Activated CD8-positive, alpha-beta memory T cell treated with anti-CD3 and anti-CD28 coated beads for 1 hour (primary cell): ENCODE measurements at places on chromosomes 3 and 15.

- DNase-seq = no peak
Observed at GRCh38 chr3:26381411-26381810, 241.2 kb upstream of the LRRC3B start.

GRCh38 chr3:130907966-130908365 lies 14.1 kb downstream of the ATP2C1 start:
- no peak for DNase-seq

DNA sequence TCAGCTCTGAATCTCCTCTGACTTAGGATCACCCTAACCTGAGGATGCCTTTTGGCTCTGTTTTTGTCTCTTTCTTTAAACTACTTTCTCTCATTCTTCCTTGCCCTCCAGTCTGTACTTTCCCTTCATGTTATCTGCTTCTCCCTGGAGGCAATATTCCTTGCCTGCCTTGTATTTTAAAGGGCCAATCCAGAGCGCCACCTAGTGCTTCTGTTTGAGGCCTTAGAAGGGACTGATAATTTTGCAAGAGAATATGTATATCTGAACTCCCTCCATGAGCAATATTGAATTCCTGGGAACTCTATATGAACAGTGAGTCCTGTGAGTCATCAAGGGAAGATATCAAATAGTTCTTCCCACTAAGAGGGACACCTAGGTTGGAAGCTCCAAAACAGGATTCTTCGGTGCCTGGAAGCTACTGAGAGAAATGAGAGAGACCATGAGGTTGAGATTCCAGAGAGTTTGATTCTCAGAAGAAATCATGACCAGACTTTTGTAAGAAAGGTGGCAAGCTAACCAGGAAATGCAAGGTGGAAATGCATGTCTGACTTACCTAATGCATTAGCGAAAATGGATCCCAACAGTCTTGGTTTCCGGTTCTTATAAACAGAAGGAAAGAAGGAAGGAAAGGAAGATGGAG lies 203.8 kb upstream of the CD96 start:
- no peak for DNase-seq

GRCh38 chr3:168620854-168621253 lies 525.1 kb upstream of the GOLIM4 start:
- no peak for DNase-seq

GRCh38 chr3:144760831-144761230 lies 789.2 kb downstream of the DIPK2A start:
- DNase-seq = no peak

DNA sequence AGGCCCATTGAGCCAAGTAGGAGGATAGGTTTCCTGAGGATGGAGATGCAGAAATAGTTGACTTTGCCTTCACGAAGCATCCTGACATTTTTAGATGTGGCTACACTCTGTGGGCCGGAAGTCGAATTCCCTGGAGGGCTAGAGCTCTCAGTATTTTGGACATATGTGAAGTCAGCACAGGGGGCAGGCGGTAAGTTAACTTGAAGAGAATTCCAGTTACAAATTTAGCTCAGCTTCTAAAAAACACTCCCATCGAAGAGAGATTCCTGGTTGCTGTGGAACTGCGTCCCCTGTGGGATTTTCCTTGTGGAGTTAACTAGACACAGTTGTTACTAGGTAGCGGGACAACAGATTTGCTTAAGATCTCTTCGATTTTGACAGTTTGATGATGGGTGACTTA lies 161.9 kb upstream of the RGMA start:
- DNase-seq = no peak

- DNase-seq = no peak
Observed at GRCh38 chr15:42371096-42371495, 11.8 kb downstream of the CAPN3 start.

- DNase-seq = no peak
Observed at GRCh38 chr3:126499401-126499800, 18.2 kb downstream of the UROC1 start.

- peak; percentile 67 for DNase-seq
Observed at GRCh38 chr3:10008588-10009344, 17.5 kb upstream of the FANCD2 start.

DNA sequence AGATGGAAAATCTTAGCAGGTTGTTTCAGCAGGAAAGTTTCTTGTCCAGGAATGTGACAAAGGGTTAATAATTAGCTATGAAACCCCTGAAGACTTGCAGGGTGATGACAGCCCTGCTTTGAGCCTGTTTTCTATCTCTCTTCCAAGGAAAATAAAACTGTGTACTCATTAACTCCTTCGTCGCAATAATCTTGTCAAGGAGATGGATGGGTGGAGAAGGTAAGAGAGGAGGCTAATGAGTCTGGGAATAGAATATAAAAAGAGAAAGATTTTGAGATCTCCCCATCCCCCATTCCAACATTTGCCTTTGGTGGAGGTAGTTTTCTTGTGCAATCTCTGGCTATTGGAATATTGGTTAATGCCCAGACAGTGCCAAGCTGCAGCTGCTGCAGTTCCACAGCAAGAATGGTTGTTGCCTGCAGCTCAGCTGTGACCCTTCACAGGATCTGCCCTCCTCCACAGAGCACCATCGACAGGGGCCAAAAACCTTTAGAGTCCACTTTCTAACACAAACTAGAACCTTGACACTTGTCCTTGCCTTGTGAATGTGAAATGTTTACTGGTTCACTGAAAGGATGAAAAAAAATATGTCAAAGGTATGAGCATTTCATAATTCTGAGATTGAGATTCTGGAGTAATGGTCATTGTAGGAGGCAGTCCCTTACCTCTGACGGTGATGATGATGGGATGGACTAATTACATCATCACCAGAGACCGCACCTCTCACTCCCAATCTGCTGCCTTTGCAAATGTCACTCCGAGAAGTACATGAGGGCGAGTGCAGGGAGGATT lies 4.2 kb upstream of the LRIG1 start:
- DNase-seq = no peak

- DNase-seq = no peak
Observed at GRCh38 chr3:188205992-188206416, 52.0 kb downstream of the LPP start.

- DNase-seq = no peak
Observed at GRCh38 chr3:72157748-72158638, 373.0 kb upstream of the PROK2 start.

DNA sequence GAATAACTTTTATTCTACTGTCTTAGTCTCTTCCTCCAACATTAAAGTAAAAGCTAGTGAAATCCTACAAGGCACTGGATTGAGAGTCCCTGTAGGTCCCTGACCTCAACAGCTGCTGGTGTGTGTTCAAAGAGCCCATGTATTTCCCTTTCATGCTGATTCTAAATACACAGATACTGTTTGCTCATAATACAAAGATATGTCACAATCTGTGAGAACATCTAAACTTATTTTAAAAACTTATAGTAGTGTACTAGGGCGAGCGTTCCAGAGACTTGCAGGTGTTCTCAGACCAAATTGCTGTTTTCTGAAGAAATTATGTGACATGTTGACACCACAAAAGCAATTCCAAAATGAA lies 145.9 kb upstream of the LIPC start:
- no peak for DNase-seq

DNA sequence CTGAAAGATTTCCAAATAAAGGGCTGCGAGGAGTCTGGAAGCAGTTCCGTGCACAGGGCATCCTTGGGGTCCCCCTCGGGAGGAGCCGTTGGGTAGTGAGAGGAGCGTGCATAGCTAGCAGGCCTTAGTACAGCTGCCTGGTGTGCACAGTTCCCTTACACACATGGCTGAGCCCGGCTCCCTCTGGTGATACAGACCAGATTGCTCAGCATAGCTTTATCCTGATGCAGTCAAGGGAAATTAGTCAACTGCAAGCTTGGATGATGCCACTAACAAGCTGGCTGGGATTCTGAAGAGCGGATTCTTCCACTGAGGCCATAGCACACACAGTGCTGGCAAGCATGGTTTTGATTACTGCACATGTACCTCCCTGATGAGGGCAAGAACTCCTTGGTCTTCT lies 349.4 kb downstream of the LRTM1 start:
- DNase-seq = no peak

GRCh38 chr15:79954661-79955060 lies 16.3 kb downstream of the BCL2A1 start:
- no peak for DNase-seq

- DNase-seq = no peak
Observed at GRCh38 chr3:126512026-126512425, 5.5 kb downstream of the UROC1 start.

DNA sequence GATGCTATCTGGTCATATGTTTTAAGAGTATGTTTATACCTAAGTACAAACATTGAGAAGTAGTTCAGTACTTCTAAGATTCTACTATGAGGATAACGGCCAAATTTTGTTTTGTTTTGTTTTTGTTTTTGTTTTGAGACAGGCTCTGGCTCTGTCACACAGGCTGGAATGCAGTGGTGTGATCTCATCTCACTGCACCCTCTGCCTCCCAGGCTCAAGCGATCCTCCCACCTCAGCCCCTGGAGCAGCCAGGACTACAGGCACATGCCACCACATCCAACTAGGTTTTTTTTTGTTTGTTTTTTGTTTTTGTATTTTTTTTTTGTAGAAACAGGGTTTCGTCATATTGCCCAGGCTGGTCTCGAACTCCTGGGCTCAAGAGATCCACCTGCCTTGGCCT lies 47.5 kb upstream of the RPS17 start:
- no peak for DNase-seq

DNA sequence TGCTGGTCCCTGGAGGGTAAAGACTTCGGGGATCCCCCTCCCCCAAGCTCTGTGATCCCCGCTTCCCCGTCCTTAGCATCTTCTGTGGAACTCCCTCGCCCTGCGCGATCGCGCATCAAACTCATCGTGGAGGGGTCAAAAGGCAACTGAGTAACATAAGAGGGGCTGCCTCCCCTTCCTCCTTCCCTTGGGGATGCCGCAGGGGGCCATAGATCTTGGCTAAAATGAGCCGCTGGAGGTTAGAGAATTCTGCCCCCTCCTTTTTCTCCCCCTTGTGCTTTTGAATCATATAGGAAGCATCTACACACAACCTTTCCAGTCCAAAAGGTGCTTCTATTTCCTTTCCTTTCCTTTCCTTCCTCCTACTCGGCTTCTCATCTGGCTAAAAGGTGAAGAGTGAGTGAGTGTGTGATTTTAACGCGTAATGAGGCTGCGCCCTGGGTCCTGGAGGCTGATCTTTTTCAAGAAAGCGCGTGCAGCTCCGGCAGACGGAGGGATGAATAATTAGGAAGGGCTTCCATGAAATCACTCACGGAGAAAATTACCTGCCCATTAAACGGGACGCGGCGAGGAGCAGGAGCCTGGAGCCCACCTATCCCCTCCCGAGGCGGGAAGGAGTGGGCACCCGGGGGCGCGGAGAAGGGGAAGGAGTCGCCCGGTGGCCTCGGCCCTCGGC lies 831 bp upstream of the ROBO2 start:
- no peak for DNase-seq

GRCh38 chr15:100721758-100722550 lies 119.6 kb downstream of the ASB7 start:
- no peak for DNase-seq

- no peak for DNase-seq
Observed at GRCh38 chr3:184993394-184993793, 159.5 kb downstream of the C3orf70 start.

DNA sequence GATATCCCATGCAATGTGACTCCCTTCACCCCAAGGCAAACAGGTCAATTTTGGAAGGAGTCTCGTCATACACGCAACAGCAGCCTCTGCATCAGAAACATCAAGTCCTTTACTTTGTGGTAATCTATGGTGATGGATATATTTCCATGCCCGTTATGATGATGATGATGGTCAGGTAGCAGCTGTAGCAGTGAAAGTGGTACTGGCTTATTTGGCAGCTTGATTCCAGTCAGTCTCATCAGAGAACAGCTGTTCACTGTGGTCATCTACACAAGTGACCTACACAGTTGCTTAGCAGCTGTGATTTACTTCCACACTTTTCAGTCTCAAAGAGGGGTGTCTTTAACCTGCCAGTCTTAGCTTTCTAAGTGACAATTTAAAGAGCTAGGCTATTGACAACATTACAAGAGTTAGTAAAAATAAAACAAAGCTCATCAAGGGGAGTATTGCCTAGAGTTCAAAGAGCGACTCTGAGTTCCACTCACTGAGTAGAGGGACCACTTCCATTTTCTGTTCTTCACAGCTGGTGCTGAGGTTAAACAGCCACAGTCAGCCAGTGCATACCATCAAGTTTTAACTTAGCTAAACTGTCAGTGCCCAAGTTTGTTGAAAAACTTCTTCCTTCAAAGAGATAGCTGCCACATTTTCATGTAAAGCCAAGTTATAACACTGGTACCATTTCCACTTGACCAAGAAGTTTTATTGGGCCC lies 587.4 kb upstream of the KCNMB2 start:
- no peak for DNase-seq

DNA sequence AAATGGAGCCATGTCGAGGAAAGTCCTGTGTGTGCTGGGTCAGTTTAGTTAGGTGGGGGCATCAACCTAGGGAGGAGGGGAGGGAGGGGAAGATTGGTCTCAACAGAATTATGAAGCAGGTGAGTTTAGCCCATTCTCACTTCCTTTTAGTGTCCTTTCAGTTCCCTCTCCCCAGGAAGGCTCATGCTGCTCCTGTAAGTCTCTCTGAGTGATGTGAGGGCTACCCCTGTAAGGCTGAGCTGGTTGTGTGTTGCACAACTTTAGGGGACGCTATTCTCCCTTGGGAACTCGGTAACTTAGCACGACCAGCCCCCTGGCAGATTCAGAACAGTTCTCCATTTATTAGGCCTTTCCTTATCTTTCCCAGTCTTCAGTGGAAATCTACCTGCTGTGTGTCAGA lies 21.2 kb downstream of the IL5RA start:
- DNase-seq = no peak

- DNase-seq = no peak
Observed at GRCh38 chr15:54681584-54681983, 515.2 kb downstream of the RSL24D1 start.

DNA sequence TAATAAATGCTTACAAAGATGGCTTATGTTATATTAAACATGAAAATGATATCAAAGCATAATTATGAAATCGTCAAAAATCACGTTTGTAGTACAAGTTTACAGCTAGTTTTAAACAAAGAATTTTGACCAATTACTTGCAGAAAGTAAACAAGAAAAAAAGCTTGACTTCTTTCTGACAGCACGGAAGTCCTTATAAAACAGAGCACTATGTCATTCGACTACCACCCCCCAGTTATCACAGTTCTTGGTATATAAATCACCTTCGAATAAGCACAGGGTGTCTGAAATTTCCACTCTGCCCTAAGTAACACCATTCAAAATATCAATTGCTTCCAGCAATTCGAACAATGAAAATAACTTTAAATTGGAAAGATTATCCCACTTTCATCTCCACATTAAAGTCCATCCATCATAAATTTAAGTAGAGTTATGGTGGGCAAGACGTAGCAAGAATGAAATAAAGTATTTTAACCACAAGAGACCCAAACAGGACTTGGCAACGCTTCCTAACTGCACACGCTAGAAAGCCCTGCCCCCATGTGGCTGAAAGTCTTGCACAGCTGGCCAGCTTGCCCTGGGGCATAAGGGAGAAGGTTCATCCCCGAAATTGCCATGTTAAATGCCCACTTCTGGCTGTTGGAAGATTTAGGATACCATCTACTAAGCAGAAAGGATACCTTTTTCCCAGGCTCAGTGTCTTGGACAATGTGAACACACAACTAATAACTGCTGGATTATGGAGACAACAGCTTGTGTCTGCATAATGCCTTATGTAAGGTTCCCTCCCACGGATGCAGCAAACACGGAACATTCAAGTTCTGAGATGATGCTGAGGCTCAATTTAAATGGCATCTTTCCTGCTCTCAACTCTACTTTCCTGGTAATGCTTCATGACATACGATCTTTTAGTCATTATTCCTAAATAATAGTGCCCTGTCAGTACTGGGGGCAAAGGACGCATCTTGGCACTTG lies 116.4 kb upstream of the TJP1 start:
- no peak for DNase-seq
